ENCODE measurements at places on chromosomes 12 and 14. TPM values are rescaled to one million over a fixed set of nuclear protein-coding genes. Genes with fewer than 3 reads are reported as not detected.
A peak's percentile ranks its signal among the peaks of the same experiment; 100 is the strongest.

Gene C1S
- 3.3 TPM for total RNA-seq

DNA sequence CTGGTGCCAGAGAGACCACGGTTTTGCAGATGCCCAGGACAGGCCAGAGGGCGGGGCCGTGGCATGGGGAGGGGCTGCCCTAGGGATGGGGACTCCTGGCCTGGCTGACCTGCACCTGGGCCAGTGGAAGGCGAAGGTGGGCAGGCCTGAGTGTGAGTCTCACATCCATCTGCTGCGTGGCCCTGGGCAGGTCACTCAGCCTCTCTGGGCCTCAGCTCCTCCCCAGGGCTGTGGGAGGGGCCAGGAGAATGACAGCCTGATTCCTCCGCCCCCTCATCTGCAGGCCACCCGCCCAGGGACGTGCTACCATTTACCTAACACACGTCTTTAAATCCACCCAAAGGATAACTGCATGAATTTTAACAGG, 90.9 kb downstream of the GALNT9 start:
- DNase-seq = peak; percentile 21

DNA sequence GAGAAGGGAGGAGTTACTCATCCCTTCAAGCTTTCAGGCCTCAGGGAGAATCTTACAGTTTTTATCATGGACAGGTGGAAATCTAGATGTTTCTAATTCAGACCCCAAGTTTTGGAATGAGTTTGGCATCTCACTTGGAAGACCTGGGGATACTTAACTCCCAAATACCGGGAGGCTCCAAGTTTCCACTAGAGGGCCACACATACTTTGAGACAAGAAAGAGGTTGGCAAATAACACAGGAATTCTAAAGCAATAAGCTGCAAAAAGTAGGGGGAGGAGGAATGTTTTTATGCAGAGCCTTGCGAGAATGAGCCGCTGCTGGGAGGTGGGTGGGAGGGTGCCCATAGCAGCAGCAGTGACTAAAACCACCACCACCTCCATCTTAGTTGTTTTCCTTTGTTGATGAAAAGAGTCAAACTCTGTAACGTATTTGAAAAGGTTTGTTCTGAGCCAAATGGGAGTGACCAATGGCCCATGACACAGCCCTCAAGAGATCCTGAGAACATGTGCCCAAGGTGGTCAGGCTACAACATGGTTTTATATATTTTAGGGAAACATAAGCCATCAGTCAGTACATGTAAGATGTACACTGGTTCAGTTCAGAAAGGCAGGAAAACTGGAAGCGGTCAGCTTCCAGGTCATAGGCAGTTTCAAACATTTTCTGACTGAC, 34.2 kb upstream of the RNASE1 start:
- peak; percentile 81 for DNase-seq

Gene PNP
- total RNA-seq = 29.5 TPM

DNA sequence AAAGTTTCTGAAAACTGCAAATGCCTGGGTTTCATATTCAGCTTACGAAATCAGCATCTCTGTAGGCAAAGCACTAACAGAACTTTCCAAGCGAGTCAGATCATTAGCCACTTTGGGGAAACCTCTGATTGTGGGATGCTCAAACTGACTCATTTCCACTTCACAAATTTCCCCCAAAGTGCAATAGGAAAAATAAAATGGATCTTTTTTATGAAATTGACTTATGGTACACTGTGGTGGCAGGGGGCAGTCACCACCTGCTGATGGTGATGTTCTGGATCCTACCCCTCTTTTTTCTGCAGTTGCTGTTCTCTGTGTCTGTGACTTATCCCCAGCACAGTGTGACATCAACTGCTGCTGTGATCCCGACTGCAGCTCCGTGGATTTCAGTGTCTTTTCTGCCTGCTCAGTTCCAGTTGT, 5.6 kb downstream of the TCTN1 start:
- no peak for DNase-seq

DNA sequence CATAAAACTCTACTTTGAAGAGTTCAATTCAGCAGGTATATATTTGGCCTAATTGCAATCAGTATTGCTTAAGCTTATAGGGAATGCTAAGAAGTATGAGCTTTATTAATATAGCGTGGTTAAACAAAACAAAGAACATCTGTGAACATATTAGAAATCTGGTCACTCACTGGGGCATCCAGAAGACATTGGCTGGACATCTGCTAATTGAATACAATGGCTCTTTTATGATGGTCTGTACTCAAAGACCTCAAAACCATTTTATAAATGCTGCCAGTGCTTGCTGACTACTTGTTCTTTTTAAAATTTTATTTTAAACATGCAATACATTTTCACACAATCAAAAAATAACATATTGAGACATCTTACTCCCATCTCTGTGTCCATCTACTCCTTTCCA, 173.0 kb downstream of the STXBP6 start:
- DNase-seq = peak; percentile 70

Gene PSMA6
- 169 TPM for total RNA-seq

- DNase-seq = no peak
Observed at GRCh38 chr12:74391283-74391682, 146.4 kb upstream of the ATXN7L3B start.

Gene GPX2
- not detected for total RNA-seq

Gene ASB2
- 3.8 TPM for total RNA-seq

DNA sequence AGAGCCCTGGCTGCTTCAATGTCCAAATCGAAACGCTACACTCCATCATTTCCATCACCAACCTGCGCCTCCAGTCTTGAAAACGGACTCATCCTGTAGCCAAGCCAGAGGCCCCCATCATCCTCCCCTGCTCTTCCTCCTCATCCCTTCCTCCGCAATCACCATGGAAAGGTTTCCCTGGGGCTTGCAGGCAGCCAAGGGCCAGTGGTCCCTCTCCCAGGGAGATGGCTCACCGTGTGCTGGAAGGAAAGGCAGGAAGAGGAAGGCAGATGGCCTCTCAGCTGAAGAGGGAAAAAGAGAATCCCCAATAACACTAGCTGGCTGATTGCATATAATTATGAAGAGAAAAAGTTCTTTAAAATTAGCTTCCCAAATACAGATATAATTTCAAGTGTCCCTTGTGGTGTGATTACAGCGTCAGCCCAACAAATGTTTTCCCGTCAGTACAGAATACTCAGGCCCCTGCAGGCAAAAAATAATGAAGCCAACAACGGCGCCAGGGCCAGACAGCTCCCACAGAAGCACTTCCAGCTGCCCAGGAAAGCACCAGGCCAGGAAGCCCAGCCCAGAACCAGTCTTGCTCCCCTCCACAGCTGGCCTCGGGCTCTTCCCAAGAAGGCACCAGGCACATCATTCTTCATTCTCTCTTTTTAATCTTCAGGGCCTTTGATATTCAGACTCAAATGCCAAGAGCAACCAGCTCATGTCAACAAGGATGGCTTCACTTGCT, 24.7 kb downstream of the ITPK1 start:
- DNase-seq = no peak

Gene ZBTB42
- total RNA-seq = 5.2 TPM

Gene KRT82
- not detected for total RNA-seq

Gene TSFM
- total RNA-seq = 80.2 TPM
